ENCODE measurements at places on chromosomes 1 and 21.

DNA sequence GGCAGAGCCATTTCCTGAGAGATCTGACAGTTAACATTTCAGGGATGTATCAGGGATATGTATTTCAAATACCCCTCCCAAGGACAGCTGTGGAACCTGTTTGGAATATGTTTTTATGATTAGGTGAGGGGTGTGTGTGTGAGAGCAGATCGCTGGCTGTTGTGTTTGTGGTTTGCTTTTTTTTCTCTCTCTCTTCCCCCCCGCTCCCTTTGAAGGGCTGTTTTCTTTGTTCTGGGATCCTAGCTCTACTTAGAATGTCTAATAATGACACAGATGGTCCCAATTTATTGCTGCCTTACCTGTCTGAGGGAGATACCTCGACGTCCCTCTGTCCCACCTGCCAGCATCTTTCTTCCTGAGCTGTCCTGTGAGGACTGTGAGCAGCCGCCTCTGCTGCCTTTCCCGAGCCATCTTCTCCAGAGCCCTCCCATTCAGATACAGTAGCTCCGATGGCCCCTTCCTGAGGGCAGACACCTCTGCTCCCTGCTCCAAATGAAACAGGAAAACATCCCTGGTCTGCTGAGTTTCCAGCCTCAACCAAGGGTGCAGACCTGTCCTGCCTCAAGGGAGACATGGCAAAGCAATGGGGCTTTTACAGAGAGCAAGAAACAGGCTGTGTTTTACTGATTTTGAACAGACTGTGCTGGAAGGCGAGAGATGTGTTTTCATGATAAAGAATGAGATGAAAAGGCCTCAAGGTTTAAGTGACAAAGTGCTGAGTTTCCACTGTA, 138.0 kb upstream of the TNR start:
- DNase-seq = no peak

- no peak for DNase-seq
These were observed 12.9 kb downstream of the TRABD2B start for GRCh38 chr1:47984175-47984789.

DNA sequence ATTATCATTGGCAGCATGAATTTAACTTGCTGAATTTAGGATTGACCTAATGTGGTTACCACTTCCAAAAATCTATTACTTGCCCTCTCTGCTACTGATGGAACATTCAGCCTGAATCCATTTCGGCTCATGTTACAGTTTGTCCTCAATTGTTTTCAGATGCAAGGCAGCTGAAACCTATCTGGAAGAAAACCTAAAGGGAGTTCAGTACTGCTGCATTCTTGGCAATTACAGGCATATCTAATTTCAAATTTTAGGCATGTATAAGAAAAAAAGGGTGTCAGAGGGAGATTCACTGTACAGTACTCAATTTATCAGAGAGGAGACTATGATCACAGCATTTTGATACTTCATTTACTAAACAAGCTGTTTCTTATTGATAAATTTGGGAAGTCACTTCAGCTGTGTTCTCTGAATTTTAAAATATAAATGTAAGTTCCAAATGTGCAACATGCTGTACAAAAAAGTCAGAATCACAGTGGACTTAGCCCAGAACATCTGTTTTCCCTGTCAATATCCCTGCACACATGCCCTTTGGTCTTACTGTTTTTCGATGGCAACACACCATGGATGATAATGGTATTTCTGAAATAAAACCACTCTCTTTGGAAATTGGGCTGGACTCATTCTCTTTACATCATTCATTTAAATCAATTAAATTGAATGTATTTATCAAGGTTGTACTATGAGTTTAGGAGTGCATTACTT, 651.6 kb upstream of the ADGRL4 start:
- DNase-seq = no peak

- no peak for DNase-seq
These were observed 724.6 kb downstream of the USP25 start for GRCh38 chr21:16454399-16454798.

GRCh38 chr1:53069663-53070327, 7.8 kb downstream of the PODN start:
- no peak for DNase-seq

DNA sequence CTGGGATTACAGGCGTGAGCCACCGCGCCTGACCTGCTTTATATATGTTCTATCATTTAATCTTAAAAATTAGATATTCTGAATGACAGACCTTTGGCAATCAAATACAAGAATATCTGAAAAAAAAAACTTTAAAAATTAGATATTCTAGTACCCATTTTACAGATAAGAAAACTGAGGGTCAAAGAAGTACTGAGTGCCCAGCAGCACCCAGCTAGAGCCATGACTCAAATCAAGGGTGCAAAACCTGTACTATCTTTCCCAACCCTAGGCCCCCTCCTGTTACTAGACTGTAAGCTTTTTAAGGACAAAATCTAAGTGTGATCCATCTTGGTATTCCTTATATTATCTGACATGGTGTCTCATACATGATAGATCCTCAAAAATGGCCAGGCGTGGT, 8.3 kb downstream of the ARHGAP30 start:
- no peak for DNase-seq

GRCh38 chr1:236057546-236057945, 7.3 kb downstream of the NID1 start:
- DNase-seq = no peak

DNA sequence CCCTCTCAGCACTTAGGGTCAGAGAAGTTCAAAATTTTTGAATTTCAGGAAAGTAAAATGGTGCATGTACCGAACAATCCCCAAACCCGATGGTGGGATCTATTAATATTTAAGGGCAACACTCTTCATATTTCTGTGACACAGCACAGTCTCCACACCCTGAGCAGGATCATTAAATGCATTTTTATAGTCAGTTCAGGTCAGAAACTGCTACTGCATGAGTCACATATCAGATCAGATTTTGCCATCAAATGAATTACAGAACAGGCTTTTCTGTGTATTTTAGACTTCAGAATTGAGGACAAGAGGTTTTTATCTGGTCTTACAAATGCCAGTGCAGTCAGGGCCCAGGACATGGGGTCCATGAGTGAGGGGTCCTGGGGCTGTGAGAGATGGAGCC, 79.2 kb downstream of the RIPK4 start:
- DNase-seq = no peak

- no peak for DNase-seq
These were observed 193.9 kb downstream of the SEC16B start for GRCh38 chr1:177775924-177776323.

GRCh38 chr1:236281198-236281653, 532 bp downstream of the ERO1B start:
- DNase-seq = peak; percentile 23

- DNase-seq = no peak
These were observed 38.0 kb downstream of the LAMC1 start for GRCh38 chr1:183061194-183061593.

GRCh38 chr1:88579598-88579997, 104.5 kb upstream of the PKN2 start:
- DNase-seq = no peak

- no peak for DNase-seq
These were observed 33.7 kb downstream of the PTGFRN start for GRCh38 chr1:116943438-116943837.

DNA sequence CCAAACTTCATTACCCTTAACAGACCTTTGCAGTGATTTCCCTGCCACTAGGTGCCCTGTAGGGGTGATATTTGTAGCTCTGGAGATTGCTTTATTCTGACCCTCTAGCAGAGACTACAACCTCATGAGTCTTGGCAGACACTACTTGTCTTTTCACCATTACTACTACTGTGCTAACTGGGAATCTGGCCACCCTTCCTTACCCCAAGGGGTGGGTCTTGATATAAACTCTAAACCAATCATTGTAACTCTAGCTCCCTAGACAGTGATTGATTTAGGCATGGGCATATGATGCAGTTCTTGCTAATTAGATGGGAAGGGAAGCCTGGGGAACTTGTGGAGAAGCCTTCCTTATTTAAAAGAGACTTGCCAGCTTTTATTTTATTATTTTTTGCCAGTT, 3.9 kb downstream of the KPNA6 start:
- no peak for DNase-seq

DNA sequence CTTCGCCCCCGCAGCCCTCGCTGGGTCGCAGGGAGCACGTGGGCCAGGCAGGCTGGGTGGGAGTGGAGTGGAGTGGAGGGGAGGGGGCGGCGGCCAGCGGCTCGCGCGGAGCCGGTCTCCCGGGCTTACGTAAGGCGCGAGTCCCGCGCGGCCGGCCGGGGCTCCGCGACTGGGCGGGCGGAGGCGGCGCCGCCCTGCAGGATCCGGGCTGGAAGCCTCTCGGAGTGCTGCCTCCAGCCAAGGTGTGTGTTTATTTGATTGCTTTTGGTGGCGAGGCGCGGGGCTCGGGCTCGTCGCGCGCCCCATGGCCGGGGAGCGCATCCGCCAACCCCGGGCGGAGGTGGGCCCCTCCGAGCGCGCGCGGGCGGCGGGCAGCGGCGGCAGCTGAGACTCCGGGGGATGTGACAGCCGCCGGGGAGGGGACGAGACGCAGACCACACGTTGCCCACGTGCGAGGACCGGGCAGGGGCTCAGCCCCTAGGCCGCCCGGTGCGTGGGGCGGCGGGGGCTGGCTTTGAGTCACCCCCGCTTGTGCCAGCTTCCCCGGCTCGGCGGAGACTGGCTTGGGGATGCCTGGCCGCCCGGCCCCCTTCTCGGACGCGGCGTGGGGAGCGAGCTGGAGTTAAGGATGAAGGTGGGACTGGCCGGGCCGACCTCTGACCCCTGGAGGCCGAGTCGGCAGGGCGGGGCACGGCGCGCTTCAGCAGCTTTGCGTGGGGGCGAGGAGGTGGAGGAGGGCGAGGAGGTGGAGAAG, 402 bp upstream of the AK4 start:
- no peak for DNase-seq
